Hypothalamus (tissue), 51 donors: ENCODE measurements at places on chromosomes 12 and 14.

- no peak for DNase-seq
Measured at GRCh38 chr14:40417777-40418401, 985.7 kb upstream of the FBXO33 start.

- no peak for DNase-seq
Measured at GRCh38 chr14:35215110-35215813, 76.9 kb upstream of the PSMA6 start.

GRCh38 chr14:34993426-34993825 lies 10.6 kb downstream of the SRP54 start:
- DNase-seq: no peak

DNA sequence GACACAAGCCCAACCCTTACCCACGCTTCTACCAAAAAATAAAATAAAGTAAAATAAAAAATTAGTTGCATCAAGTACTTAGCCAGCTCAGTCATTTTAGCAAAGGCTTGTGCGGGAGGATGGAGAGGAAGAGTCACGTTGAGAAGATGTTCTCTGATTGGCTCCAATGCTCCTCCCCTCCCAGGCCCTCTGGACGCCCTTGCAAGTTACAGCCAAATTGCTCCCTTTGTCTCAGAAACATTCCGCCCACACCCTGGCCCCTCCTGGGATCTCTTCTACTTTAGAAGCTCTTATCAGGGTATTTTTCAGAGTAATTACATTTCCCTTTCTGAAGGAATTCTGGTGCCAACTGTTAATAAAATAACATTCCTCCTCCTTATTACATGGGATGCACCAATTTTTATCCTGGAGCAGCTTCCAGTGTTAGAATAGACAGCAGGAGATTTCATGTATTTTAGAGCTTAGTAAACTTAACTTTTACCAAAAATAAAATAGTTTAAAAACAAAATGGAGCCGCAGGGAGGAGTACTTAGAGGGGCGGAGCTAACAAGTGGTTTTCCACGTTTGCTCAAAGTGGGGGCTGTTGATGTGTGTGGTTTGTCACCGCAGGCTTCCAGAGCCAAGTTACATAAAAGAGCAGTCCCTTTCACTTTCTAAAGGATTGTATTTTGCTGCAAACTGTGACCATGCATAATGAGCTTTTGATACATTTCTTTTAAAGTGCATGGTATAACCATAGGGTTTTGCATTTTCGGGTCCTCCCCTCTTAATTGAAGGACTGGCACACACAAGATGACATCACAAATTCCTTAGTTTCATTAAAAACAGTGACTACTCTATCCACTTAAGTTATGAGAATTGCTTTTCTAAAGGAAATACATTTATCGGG lies 71.7 kb upstream of the RAP1B start:
- no peak for DNase-seq

DNA sequence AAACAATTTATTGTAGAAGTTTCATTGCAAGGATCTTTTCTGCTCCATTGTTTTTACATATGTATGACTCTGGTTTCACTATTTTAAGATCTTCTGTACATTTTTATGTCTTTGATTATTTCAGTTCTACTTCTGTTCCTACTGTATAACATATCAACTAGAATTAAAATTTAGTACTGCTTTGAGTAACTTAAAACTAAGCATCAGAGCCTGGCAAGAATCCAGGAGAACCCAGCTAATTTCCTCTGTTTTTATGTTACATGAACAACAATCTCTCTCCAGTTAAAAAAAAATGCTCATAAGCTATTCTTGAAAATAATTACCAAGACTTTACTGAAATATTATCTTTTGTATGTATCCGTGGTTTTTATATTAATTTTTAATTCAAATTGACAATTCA lies 370.7 kb downstream of the TMTC2 start:
- no peak for DNase-seq

- DNase-seq: no peak
Measured at GRCh38 chr12:58888131-58888783, 32.0 kb downstream of the LRIG3 start.

- no peak for DNase-seq
Measured at GRCh38 chr12:104722601-104723534, 235.2 kb downstream of the SLC41A2 start.

GRCh38 chr12:47931187-47931586 lies 26.4 kb upstream of the VDR start:
- DNase-seq: no peak

DNA sequence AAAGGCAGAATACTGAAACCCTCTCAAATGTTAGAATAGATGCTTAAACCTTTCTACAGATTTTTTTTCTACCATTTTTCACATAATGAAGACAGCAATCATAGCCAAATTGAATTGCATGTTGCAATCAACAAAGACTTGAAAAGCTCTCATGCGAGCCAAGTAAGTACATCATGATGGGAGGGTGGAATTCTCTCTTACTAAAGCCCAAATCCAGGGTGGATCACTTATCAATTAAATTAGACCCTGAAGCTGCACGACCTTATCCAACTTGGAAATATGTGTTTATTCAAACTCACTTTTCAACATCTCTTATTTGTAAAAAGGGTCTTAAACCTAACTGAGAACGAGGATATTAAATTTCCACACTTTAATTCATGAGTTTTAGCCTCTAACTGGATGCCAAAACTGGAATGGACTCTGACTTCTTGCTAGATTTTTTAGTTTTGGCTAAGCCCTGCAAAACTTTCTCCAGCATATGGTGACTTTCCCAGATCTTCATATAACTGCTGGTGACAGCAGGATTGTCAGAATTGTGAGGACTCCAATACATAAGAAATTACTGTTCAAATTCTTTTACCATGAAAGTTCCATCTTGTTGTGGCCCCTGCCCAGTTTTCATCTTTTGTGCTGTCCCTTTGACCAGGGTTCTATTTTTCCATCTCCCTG lies 53.6 kb downstream of the HECTD4 start:
- no peak for DNase-seq

DNA sequence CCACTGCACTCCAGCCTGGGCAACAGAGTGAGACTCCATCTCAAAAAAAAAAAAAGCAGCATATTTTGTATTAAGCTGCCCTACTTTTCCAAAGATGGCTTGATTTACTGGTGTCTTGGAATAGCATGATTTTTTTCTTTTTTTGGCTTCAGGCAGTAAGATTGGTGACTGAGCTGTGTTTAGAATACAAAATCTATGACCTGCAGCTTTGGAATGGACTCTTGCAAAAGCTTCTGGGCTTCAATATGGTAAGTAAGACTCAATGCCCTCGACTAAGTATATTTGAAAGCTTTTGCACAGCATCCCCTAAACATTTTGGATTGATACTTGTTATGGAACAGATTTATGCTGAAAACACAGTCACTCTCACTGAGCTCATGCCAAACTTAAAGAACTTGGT lies 87.8 kb downstream of the KNTC1 start:
- DNase-seq: no peak
